ENCODE measurements at places on chromosomes 7 and 10.

- no peak for DNase-seq
These were observed 13.6 kb downstream of the GNG11 start for GRCh38 chr7:93935102-93935501.

DNA sequence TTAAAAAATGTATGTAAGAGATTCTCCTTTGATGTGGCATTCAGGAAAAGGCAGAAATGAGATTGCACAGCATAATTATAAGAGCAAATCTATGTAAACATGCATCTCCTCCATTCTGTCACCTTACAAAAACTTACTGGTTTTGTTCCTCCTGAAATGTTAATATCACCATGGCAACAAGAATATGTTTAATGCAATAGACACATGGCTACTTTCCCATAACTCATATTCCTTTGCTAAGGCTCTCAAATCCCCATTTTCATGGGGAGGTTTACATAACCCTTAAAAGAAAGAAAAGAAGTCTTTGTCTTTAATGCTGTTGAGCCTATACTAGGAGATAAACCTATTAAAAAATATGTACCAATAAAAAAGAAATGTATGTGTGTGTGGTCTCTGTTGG lies 136.2 kb downstream of the ANK3 start:
- no peak for DNase-seq

- no peak for DNase-seq
These were observed 50.3 kb downstream of the HTR5A start for GRCh38 chr7:155120460-155120859.

GRCh38 chr7:27185013-27185853 lies at the start of gene HOXA11:
HOXA11 (minus strand) TSS chr7:27185232; CDS start chr7:27185144, 88 bp downstream.
- DNase-seq = no peak

DNA sequence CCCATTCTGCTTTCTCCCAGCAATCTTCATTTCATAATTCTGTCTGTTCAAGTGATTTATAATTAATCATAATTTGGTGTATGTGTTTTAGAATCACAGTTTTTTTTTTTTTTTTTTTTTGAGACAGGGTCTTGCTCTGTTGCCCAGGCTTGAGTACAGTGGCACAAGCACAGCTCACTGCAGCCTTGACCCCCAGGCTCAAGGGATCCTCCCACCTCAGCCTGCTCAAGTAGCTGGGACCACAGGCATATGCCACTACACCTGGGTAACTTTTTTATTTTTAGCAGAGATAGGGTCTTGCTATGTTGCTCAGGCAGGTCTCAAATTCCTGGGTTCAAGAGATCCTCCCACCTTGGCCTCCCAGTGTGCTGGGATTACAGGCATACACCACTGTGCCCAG lies 49.2 kb upstream of the PLA2G12B start:
- DNase-seq = no peak

- no peak for DNase-seq
These were observed 81.8 kb downstream of the NT5C2 start for GRCh38 chr10:103111031-103111917.

DNA sequence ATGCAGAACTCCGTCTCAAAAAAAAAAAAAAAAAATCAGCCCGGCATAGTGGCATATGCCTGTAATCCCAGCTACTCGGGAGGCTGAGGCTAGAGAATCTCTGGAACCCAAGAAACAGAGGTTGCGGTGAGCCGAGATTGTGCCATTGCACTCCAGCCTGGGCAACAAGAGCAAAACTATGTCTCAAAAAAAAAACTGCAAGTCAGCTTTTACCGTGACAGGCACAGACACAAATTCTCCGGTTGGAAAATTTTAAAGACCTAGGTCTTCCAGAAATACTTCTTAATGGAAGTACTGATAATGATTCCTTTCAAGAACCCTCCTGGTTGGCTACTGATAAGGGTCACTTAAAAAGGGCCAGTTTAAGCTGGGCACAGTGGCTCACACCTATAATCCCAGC lies 19.4 kb upstream of the ARPC1B start:
- no peak for DNase-seq

- DNase-seq = no peak
These were observed 9.8 kb upstream of the MAFK start for GRCh38 chr7:1520539-1521234.

- DNase-seq = no peak
These were observed 124.5 kb downstream of the AOAH start for GRCh38 chr7:36599645-36600313.

DNA sequence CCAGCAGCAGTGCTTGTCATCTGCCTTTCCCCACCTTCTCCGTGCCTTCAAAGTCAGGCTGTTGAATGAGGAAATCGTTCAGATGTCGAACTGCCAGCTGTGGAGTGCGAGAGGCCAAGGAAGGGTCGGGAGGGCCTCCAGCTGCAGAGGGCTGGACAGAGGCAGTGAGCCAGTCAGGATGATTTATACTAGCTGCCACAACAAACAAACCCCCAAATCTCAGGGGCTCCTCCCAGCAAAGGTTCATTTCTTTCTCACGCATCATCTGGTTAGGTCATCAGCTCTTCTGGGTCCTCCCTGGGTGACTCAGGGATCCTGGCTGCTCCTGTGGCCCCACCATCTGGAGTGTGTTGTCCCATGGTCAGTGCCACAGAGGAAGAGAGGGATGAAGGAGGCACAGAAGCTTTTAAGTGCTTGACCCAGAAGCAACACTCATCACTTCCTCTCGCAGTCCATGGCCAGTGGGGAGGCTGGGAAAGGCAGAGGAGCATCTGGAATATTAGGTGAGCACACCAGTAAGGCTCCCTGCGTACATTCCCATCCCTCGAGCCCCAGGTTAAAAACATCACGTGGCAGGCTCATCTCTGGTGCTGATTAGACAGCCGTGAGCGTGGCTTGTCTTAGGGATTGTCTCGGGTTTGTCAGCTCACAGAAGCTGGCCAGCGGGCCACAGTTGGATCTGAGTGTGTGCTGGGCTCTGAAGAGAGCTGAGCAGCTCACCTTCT lies 140.7 kb downstream of the RGS10 start:
- DNase-seq = no peak

DNA sequence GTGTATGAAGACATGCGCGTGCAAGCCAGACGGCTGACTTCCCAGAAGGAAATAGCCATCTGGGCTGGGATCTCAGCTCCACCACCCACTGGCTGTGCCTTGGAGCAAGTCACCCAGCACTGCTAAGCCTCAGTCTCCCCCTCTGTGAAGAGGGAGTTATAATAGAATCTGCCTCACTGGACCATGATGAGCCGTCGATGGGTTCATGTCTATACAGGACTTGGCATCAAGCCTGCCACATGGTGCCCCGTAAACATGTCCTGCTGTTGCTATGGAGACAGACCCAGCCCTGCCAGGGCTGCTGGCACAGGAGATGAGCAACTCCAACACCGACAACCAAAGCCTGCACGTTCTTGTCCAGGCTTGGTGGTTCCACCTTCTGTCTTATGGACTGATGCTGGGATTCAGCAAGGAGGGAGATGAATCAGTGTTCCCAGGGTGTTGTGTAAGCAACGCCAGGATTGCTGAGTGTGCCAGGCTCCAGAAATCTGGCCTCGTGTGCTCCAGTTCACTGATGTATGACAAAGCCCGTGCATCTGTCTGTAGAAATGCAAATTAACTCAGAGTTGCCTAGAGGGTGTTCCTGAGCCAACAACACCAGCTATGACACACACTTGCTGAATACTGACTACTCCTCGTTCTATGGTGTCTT lies 5.6 kb downstream of the GPR15LG start:
- peak; percentile 96 for DNase-seq

GRCh38 chr10:114631666-114632417 lies 26.2 kb downstream of the ABLIM1 start:
- peak; percentile 62 for DNase-seq

DNA sequence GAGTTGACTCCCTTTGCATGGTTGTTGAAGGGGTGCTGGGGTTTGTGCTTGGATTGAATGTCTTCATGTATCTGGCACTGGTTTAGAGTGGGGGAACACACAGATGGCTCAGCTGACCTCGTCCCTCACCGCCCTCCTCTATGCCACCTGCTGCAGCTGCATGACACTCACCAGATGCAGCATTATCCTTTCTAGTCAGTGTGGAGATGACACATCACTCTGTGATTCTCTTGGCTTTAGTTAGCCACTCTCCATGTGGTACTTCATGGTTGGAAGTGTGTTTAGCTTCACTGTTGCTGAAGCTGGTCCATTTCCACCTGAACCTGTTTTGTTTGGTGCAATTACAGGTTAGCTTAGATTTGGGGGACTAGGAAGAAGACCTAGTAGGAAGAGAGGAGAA lies 56.3 kb upstream of the BMPER start:
- DNase-seq = no peak

- no peak for DNase-seq
These were observed 47.6 kb downstream of the ICA1 start for GRCh38 chr7:8214244-8214824.

- no peak for DNase-seq
These were observed 28.7 kb upstream of the FAM13C start for GRCh38 chr10:59391060-59391459.

DNA sequence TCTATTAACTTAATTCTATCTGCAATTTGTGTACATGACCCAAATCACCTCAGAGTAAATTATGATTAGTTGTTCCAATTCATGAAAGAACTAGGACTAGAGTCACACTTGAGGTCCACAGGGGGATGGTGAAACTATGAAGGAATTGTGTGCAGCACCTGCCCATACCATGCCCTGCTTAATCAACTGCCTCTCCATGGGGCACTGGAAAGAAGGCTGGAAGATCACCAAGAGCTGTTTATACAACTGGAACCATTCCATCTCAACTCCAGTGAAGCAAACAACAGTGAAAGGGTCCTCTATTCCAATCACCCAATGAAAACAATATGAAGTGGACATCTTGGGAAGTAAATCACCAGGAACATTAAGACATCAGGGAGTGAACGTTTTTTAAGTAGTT lies 98.7 kb upstream of the SEMA3D start:
- no peak for DNase-seq

GRCh38 chr10:34538281-34538829 lies 276.7 kb downstream of the PARD3 start:
- no peak for DNase-seq

DNA sequence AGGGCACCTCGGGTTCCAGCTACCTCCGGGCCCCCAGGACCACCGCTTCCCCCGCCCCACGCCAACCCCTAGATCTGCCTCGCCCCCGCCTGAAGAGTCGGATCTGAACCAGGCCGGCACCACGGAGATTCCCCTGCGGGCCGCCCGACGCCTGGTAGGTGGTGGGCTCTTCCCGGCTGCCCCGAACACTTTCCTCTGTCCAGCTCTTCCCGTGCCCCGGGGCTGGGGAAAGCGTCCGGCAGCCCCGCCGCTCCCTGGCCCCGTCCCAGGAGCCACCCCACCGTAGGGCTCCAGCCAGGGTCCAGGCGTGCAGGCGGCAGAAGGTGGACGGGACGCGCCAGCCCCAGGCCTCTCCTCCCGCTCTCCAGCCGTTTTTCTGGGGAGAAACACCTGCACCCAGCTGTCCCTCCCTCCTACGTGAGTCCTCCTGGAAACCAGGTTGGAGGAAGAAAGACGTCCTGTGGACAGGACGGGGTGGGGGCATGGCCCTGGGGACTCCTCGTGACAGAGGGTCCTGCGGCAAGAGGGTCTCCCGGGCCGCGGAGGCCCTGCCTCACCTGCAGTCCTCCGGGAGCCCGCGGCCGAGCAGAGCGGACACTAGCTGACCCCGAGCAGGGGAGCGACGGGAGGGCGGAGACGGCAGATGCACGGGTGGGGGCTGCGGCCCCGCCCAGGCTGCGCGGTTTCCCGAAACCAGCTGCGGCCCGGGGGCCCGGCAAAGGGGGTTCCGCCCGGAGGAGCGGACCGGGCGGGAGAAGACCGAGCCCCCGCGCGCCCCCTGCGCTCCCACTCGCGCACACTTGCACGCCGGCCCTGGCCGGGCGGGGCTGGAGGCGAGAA lies at the start of gene TMEM176B:
Gene TMEM176B, minus strand, starts transcription at position 624 of the 840 bp plus-strand sequence. CDS start 3,795 bp downstream, outside the sequence.
- DNase-seq = no peak

- no peak for DNase-seq
These were observed 72.9 kb upstream of the KIAA1217 start for GRCh38 chr10:24136070-24136469.

GRCh38 chr10:113225903-113226302 lies 275.9 kb downstream of the TCF7L2 start:
- no peak for DNase-seq

DNA sequence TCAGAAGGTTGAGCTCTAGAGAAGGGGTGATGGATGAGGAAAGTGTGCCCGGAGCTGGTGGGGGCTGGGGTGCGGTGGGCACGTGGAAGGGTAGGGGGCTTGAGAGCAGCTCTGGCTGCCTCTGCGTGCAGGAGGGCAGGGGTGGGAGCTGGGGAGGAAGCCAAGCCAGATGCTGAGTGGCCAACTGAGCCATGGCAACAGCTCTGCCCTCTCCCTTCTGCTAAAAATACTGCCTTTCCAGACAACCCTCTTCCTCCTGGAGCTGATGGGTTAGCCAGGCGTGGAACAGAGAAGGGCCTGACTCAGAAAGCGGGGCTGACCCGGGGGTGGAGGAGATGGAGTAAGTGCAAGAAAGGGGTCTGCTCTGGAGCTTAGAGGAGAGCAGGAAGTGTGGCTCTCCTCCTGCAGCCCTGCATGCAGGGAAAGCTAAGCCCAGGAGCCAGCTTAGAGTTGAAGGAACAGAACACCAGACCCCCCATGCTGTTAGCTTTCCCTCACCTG lies 114.6 kb upstream of the AGK start:
- no peak for DNase-seq

DNA sequence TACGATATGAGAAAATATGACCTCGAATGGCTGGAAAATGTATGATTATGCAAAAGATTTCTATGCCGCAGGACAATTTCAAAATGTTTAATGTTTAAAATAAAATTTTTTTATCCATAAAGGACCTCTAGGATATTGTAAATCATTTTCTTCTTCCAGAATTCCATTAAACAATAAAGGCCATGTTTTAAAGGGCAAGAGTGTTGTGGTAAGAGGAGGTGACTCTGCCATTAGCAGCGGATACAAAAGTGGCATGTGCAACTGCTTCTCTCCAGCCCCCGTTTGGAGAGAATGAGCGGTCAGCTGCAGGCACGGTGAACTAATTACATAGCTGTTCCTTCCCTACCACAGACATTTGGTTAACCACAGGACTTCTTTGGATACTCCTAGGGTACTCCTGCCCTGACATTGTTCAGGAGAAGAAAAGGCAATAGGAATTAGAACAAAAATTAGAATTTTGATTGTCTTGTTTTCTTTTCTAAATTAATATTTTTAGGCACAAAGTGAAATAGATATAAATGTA lies 63.8 kb downstream of the HBP1 start:
- DNase-seq = no peak

DNA sequence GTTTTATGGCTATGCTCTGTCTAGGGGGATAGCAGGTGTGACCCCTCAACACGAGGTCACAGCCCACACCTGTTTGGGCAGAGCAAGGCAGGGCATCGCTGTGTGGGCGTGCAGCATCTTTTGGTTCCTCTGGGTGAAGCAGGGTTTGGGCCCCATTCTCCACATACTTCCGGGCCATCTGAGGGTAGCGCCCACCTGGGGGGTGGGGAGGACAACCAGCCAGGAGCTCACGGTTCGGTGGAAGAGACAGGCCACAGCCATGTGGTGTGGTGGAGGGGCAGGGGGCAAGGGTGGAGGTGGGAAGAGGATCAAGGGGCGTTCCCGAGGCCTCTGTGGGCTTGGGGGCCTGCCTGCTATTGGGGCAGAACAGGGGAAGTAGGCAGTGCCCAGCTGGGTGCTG lies 2.4 kb downstream of the SH2B2 start:
- DNase-seq = no peak

All from epithelial cell of proximal tubule (primary cell).